ENCODE measurements at places on chromosomes 16 and 17.

- peak; percentile 37 for DNase-seq
Observed at GRCh38 chr17:9239246-9239792, 218.0 kb downstream of the NTN1 start.

DNA sequence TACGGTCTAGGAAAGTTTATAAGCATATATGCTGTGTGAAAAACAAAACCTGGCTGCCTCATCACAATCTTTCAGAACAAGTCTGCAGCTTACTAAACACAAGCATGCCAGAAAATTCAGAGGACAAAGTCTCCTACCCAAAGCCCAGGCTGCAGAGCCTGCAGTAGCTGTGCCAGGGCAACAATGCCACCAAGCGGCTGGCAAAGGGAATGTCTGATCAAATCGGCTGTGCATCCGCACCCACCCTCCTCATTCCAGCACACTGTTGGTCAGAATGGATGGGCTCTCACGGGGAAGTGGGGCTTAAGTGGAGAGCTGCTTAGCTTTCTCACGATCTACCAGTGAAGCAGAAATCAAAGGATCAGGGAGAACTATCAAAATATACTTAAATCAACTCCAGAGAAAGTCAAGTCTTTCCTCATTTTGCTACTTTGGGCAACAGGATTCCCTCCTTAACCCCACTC lies 73.5 kb downstream of the CYTH1 start:
- DNase-seq, result peak; percentile 80

GRCh38 chr16:346587-346986 lies 5.9 kb downstream of the AXIN1 start:
- DNase-seq, result no peak

DNA sequence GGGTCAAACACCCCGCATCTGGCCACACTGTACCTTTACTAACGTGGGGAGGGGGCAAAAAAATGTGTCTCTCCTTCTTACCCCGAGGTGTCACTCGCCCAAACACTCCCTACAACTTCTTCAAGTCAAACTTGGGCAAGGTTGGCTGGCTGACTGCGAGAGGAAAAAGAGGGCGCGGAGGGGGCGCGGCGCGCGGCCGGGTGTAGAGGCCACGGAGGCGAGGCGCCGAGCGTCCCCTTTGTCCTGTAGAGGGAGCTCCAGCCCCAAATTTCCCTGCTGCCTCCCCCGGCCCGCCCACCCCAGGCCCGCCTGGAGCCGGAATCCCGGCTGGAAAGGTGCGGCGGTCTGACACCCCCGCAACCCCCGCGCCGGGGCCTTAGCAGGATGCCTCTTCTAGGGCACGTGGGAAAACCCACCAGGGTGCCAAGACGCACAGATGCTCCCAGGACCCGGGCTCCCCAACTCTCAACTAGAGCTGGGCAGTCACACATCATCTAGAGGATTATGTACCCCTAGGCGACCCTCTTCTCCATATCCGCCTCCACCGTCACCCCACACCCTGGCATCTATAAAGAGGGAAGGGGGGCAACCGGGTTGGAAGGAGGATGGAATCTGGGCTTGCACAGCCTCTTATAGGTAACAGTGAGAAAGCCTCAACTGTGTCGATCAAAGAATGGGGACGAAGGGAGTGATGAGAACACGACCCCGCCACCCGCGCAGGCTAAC lies 4.2 kb downstream of the IRX3 start:
- DNase-seq, result peak; percentile 28

DNA sequence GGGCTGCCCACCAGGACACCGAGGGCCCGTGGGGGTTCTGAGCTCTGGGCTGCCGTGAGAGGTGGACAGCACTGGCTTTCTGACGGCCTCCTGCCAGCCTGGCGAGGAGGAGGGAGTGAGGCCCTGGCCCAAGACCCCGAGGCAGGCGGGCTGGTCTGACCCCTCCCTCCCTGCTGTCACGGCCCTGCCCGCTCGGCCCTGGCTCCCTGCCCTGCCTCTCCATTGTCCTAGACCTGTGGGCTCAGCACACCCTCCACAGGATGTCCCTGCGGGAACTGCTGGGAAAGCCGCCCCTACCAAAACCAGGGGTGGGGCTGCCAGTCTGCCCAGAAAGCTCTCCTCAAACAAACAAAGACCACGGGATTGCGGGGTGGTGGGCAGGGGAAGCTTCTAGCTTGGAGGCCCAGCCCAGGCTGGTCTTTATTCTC lies 20.7 kb downstream of the SPNS2 start:
- peak; percentile 78 for DNase-seq

DNA sequence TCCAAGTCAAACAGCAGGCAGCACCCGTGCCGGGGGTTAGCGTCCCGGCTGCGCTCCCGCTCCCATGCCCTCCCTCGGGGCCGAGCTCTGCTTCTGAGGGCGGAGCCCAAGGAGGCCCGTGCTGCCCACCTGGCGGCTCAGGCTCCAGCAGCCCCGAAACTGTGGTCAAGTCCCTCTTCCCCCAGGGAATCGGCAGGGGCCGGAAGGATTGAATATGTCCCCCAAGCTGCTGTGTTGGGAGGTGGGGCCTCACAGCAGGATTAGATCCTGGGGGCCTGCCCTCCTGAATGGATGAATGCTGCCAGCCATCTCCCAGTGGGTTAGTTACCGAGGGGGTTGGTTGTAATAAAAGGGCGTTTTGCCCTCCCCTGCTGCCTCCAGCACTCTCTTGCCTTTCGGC lies 33.9 kb downstream of the MAP2K3 start:
- DNase-seq, result no peak

DNA sequence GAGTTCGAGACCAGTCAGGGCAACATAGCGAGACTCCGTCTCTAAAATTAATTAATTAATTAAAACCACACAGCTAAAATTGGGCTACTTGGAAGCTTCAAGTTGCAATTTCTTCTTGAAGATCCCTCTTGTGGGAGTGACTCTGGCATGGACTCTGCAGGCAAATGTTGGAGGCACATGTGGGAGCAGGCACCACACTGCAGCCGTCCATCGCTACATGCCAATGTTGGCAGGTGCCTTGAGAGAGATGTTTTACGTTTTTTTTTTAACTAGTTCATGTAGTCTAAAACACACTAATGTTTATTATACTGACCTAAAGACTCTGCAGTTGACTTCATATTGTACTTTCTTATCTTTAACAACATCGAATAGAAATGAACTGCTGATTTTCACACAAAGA lies 7.9 kb upstream of the CCL8 start:
- DNase-seq, result no peak
